ENCODE measurements at places on chromosomes 7 and 10.
A peak's percentile ranks its signal among the peaks of the same experiment; 100 is the strongest.

GRCh38 chr7:23710000-23710399, at the start of gene STK31:
Gene STK31 (plus strand): TSS chr7:23710219. CDS start chr7:23710286, 67 bp downstream.
- no peak for DNase-seq

DNA sequence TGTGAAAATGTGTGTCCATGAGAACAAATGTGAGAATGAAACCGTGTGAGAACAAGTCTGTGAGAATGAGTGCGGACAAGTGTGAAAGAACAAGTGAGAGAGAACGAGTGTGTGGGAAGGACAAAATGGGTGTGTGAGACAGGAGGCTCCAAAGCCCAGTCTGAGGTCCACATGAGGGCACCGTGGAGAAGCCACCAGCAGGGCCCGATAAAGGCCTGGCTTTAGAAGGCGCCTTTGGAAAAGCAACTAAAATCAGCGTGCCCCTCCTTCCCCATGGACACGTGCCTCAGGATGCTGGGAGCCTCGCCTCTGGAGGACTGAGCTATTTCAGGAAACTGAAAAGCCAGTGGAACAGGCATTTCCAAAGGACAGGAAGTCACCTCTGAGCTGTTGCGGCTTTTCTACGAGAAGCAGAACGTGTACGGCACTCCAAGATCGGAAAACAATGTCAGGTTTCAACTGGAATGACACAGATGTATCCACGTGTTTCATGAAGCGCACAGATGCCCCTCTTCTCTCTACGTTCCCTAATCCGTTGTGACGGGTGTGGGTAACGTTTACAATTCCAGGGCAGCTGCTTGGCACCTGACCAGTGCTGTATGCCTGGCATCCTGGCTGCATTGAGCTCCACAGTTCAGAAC, 46.4 kb downstream of the ESYT2 start:
- DNase-seq: peak; percentile 44

- DNase-seq: peak; percentile 41
These were observed 141.7 kb downstream of the AUTS2 start for GRCh38 chr7:69739931-69740431.

- DNase-seq: peak; percentile 59
These were observed 68.6 kb downstream of the MMRN2 start for GRCh38 chr10:86888585-86889381.
